SK-N-DZ (cell line): ENCODE measurements at places on chromosomes 6 and 20.

DNA sequence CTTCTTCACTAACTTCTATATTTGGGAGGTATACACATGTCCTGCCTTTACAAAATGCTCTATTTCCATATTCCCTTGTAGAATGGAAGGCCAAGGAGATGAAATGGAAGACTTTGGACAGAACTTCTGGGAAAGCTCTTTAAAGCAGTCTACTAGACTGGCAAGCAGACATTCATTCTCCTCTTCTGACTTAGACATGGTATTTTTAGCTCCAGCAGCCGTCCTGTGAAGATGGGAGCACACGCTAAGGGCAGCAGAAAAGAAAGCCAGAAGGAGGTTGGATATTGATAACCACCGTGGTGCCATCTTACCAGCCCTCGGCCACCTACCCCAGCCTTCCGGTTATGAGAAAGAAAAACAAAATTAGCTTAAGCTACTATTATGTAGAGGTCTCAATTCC, 70.1 kb upstream of the E2F3 start:
- no peak for DNase-seq

- DNase-seq = no peak
Observed at GRCh38 chr6:32058511-32058963, 20.3 kb downstream of the CYP21A2 start.

GRCh38 chr6:5046430-5046829, 38.7 kb upstream of the PPP1R3G start:
- no peak for DNase-seq

GRCh38 chr6:116866281-116866871, 10.7 kb upstream of the RFX6 start:
- no peak for DNase-seq

GRCh38 chr20:39129523-39129922, 167.4 kb downstream of the DHX35 start:
- DNase-seq = no peak

DNA sequence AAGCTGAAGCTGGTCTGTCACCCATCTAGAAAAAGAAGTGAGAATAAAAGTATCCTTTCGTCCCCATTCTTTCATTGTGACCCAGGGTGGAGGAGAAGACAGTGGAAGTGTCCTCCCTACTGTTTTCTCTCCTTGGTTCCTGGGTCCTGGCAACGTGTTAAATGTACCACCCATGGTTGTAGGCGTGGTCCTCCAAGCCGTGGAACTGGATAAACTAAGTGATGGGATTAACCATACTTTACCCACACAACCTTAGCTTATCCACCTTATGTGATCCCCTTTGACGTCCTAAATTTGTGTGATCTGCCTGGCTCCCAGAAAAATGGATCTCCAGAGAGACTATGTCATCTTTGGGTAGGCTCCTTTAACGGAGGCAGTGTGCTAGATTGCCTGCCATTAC, 47.4 kb downstream of the HLA-DPB1 start:
- DNase-seq = no peak

DNA sequence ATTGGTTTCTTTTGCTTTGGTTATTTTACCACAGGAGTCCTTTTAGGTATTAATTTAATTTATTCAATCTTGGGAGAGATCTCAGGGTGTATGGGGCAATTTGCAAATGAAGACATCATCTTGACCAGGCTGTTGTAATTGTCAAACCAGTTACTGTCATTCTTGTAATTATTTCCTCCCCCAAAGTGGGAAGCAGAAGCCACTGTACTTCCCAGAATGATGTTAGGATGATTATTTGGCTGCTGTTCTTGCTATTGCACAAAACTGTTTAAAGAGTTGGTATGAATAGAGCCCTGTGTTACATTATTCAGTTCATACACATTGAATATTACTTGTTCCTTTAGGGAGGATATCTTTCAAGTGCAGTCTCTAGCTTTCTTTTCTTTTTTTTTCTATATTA, 1.7 kb downstream of the TAAR6 start:
- no peak for DNase-seq

GRCh38 chr20:46559001-46559400, 8.5 kb upstream of the OCSTAMP start:
- DNase-seq = no peak

DNA sequence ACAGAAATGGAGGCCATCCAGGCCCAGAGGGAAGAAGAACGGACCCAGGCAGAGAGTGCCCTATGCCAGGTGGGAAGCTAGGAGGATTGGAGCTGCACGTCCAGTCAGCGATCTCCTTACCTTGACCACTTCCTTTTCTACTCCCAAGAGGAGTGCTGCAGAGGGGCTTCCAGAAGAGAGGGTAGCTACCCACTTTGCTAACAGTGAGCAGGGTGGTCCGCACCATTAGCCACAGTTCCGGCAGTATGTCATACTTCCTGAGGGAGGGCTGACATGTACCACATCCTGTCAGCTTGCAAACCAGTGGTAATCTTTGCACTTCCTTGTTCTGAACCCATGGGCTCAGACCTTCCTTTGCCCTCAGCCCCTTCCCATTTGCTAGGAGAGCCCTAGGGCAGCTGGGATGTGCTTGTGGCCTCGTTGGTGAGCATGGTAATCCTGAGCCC, 35.4 kb downstream of the CEP250 start:
- DNase-seq = no peak

- DNase-seq = no peak
Observed at GRCh38 chr6:139580592-139581484, 206.4 kb upstream of the CITED2 start.

DNA sequence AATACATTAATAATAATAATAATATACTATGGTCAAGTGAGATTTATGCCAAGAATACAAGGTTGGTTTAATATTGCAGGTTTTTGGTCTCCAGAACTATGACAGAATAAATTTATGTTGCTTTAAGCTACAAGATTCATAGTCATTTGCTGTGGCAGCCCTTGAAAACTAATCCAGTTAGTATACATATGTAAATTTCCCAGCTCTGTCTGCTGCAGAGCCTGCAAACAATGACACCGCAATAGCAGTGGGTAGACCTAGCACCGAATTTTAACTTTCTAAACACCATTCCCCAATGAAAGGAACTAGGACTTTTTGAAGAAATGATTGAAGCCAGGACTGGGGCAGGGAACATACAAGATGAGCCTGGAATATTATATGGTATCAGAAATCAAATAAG, 647.7 kb upstream of the NRSN1 start:
- no peak for DNase-seq

- no peak for DNase-seq
Observed at GRCh38 chr20:44594730-44595129, 12.4 kb downstream of the PKIG start.

DNA sequence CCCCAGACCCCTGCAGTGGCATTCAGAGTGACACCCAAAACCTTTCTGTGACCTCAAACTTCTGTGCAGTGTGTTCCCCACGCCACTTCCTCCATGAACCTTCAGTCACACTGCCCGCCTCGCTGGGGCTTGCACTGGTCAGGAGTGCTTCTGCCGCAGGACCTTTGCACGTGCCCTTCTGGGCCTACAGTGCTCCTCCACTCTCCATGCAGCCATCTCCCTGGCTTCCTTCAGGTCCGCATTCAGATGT, 27.1 kb downstream of the SYNJ2 start:
- no peak for DNase-seq

GRCh38 chr6:15449011-15449410, 203.1 kb downstream of the JARID2 start:
- DNase-seq = no peak

GRCh38 chr6:22023937-22024336, 272.9 kb downstream of the PRL start:
- no peak for DNase-seq

- no peak for DNase-seq
Observed at GRCh38 chr6:2763345-2763841, 1.8 kb upstream of the WRNIP1 start.

DNA sequence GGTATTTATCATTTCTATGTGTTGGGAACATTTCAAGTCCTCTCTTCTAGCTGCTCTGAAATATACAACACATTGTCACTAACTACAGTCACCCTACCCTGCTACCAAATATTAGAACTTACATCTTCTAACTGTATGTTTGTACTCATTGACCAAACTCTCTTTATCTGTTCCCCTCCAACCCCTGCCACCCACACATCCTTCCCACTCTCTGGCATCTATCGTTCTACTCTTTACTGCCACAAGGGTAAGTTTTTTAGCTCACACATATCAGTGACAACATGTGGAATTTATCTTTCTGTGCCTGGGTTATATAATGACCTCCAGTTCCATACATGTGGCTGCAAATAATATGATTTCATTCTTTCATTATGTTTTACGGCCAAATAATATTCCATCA, 171.9 kb downstream of the GMDS start:
- no peak for DNase-seq

- no peak for DNase-seq
Observed at GRCh38 chr20:2767768-2768631, 32.4 kb downstream of the CPXM1 start.

- no peak for DNase-seq
Observed at GRCh38 chr6:35160642-35161041, 19.5 kb upstream of the TCP11 start.

DNA sequence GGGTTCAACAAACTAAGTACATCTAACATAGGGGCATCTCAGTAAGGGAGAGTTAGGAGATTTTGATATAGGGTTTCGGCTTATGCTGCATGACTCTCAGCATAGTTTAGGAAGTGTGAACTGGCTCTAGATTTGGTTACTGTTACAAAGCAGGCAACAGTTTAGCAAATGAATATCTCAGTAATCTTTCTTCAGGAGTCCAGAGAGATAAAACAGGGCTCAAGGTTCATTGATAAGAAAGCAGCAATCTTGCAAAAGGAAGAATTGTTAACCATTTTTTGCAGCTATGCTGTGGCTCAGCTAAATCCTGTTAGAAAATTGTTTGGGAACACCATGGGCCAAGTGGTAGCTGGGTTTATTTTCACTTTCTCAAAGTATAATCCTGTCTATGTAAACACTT, 161.3 kb downstream of the MEI4 start:
- DNase-seq = no peak

DNA sequence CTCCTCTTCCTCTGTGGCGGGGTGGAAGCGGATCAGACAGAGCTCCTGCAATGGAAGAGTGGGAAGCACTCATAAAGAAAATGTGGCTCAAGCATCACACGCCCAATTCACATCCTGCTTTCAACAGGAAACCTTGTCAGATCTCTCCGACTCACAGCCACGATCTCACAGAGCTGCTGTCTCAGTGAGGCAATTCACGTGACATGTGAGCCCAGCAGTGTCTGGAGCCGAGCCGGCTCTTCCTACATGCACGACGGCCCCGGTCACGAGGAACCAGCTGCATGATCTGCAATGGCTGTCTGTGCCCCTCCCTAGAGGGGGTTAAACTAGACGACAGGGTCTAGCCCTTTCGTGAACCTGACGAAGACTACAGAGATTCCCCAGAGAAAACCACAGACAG, 29.5 kb upstream of the TCFL5 start:
- no peak for DNase-seq

GRCh38 chr6:16487996-16488674, 249.7 kb downstream of the GMPR start:
- no peak for DNase-seq

DNA sequence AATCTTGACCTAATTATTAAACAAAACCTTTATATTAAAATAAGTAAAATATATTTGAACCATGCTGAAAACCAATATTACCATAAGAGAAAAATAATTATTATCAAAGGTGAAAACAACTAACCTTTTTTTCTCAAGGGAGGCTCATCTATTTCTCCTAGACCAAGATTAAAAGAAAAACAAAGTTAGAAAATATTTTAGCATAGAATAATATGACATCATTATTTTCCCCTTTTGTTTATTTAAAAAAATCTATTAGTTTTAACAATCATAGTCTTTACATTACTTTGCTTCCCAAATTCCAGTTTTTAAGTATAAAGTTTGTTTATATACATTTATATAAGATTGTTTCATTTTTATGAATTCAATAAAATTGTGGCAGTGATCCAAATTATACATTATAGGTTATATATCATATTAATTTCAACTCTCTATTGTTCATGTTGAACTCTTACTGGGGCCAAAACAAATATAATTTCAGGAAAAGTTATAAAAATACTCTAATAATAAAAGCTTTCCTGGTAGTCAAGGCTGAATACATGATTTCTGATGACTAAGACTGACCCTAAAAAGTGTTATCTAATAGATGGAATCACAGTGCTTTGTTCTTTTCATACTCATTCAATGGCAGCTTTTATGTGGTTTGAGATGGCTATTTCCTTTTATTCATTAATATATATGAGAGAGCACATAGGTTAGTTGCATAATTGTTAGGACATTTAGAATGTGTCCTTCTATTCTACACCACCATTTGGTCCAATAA, 89.4 kb downstream of the TRDN start:
- DNase-seq = no peak

DNA sequence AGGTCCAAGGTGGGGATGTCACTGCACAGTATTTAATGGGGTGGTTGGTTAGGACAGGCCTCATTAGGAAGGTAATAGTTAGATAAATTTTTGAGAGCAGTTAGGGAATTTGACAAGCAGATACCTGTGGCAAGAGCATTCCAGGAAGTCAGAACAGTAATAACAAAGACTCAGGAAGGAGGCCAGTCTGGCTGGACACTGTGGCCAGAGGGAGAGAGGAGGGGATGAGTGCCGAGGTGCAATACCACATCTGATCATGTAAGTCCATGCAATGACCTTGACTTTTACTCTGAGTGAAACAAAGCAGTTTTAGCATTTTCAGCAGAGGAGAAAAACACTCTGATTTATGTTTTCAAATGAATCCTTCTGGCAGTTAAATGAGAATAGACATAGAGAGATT, 990.7 kb upstream of the FLRT3 start:
- no peak for DNase-seq

- peak; percentile 58 for DNase-seq
Observed at GRCh38 chr6:21033575-21034026, 499.3 kb downstream of the CDKAL1 start.

GRCh38 chr6:67467341-67467740, 1167.7 kb upstream of the ADGRB3 start:
- no peak for DNase-seq

DNA sequence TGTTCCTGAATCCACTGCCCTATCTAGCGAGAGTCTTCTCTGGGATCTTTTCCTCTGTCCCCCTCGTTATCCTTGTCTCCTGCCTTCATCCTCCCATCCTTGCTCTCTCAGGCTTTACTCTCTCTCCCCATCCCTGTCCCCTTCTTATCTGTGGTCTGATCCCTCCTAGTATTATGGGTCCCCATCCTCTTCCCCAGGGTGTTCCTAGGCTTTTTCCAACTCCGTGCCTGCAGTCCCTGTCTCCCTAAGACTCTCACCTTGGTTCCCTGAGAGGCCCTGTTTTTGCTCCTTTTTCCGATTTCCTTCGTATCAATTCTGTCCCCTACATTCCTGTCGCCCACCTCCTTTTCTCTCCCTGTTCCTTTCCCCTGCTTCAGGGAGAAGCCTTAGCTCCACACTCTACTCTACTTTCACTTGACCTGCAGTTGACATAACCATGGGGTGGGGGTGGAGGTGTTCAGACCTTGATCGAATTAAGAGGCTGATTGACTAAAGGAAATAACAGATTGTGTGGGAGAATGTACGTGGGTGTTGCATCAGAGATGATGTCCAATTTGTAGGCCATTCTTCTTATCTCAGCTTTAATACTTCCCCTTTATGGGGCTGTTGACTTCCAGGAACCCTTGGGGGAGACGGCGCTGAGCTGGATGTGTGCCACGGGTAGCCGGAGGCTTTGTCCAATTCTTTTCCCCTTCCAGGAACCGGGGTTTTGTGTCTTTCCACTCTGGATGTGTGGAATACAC, 905 bp downstream of the PPARD start:
- DNase-seq = no peak
